Stimulated activated CD8-positive, alpha-beta memory T cell treated with anti-CD3 and anti-CD28 coated beads, Interleukin-7, amount 100 ng/mL, for 24 hours (primary cell): ENCODE measurements at places on chromosomes 3 and 15.
A peak's percentile ranks its signal among the peaks of the same experiment; 100 is the strongest.

DNA sequence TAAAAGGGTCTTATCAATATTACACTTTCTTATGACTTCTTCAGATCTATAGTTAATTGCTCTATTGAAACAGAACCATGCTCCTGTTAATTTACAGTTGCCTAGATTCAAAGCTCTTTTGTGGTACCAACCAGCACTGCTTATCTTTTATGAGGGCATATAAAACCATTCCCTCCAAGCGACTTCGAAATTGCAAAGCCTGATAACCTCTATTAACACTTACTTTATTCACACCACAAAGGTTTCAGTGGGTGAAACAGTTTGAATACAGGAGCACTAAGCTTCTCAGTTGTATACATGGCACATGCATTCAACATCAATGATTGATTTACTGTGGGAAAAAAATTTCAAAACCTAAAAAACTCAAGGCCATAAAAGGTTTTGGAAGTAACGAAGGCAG is 74.9 kb upstream of the PPIB start:
- DNase-seq = no peak

GRCh38 chr15:68555679-68556037 is 23.1 kb upstream of the CORO2B start:
- no peak for DNase-seq

DNA sequence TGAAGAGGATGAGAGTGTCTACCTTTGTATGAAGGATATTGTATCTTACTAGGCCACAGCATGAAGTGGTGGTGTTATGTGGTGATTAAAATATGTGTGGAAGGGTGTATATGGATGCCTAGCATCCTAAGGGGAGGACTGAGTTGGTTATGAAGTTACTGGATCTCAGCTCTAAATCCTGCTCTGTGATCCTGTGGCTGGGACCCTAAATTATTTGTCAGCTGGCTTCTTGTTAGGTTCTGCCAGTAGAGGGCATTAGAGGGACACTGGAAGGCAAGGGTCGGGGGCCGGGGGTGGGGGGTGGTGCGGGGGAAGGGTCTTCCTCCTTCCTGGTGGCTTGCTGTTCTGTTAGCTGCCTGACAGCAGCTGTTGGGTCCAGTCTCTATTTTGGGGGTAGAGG is 34.9 kb downstream of the MORF4L1 start:
- DNase-seq = no peak

DNA sequence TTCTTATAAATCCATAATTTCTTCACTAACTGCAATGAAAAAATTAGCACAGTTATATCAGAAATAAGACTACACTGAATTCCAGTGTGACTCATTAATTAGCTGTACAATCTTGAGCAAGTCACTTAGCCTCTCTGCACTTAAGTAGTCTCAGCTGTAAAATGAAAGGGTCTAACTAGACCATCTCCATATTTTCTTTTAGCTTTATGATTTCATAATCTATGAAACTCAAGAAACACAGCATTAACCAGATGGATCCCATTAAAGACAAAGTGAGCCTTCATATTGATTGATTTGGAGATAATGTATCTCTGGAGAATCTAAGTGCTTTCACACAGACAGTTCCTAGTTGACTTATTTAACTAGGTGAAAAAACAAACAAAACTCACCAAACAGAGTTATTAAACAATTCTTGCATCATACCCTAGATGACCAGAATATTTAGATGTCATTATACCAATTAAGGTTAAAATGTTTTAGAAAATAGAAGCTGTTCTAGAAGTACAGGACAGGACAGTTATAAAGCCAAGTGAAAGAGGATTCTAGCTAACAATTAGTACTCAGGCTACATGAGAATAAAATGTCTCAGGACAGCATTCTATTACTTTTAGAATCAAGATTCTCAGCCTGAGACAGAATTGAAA is 11.2 kb downstream of the CSNK1G1 start:
- no peak for DNase-seq

- DNase-seq = peak; percentile 41
Observed at GRCh38 chr3:189148081-189148507, 23.7 kb upstream of the TPRG1 start.
